A549 treated with CORT108297 at 1 μM for 4 hours (cell line): ENCODE measurements at places on chromosomes 5 and 9. TPM values are rescaled to one million over a fixed set of nuclear protein-coding genes. Genes with fewer than 3 reads are reported as not detected.

Gene USP20
- 3.6 to 6.3 TPM (median 6.1 TPM) in 5 replicates for total RNA-seq

Gene KIAA1958
- 1.6 to 3.1 TPM (median 2.5 TPM) in 5 replicates for total RNA-seq

Gene PCDHGB5
- total RNA-seq: 2.1 to 2.6 TPM (median 2.4 TPM) in 5 replicates

Gene PLPP7
- total RNA-seq: 0.07 to 0.08 TPM in 2 of 5 replicates, not detected in the others

Gene PCDH12
- 0.01 to 0.09 TPM (median 0.02 TPM) in 3 of 5 replicates, not detected in the others for total RNA-seq

Gene PDZD2
- 0.10 to 0.27 TPM (median 0.12 TPM) in 5 replicates for total RNA-seq

Gene CYLC2
- not detected in 5 replicates for total RNA-seq

Gene GPR151
- total RNA-seq: not detected in 5 replicates

Gene TPPP
- 4.7 to 6.4 TPM (median 5.6 TPM) in 5 replicates for total RNA-seq

Gene FGF18
- 0.46 to 0.62 TPM (median 0.55 TPM) in 5 replicates for total RNA-seq

Gene CYSRT1
- 2.7 to 5.0 TPM (median 4.3 TPM) in 5 replicates for total RNA-seq

Gene SLC31A1
- 19.1 to 21.7 TPM (median 20.5 TPM) in 5 replicates for total RNA-seq

Gene BARHL1
- 0.03 TPM in 1 of 5 replicates, not detected in the others for total RNA-seq

Gene PCDHGA11
- 0.02 to 0.03 TPM (median 0.02 TPM) in 4 of 5 replicates, not detected in the other for total RNA-seq

Gene HDAC3
- 46.2 to 54.2 TPM (median 48.7 TPM) in 5 replicates for total RNA-seq

Gene TMEM252
- total RNA-seq: not detected in 5 replicates

Gene RETREG1
- total RNA-seq: 1.9 to 3.8 TPM (median 2.8 TPM) in 5 replicates

Gene FBP1
- total RNA-seq: 0.24 TPM in 1 of 5 replicates, not detected in the others

Gene MATR3
- total RNA-seq: 160 to 187 TPM (median 181 TPM) in 5 replicates

Gene FGD3
- 0.16 to 0.29 TPM (median 0.26 TPM) in 5 replicates for total RNA-seq

Gene PROB1
- 0.17 to 0.38 TPM (median 0.28 TPM) in 5 replicates for total RNA-seq

Gene ARHGEF28
- total RNA-seq: 12.9 to 14.5 TPM (median 13.5 TPM) in 5 replicates

Gene ANKRD34B
- total RNA-seq: 0.04 to 0.18 TPM (median 0.07 TPM) in 5 replicates

Gene DMGDH
- 0.15 TPM in 1 of 5 replicates, not detected in the others for total RNA-seq

Gene NOXA1
- 0.78 to 2.3 TPM (median 2.0 TPM) in 5 replicates for total RNA-seq

Gene TRIM41
- total RNA-seq: 19.2 to 30.7 TPM (median 29.3 TPM) in 5 replicates

Gene GPRIN1
- total RNA-seq: 7.1 to 9.6 TPM (median 8.5 TPM) in 5 replicates

Gene LCN2
- 2.8 to 6.5 TPM (median 3.4 TPM) in 5 replicates for total RNA-seq

Gene GARIN3
- total RNA-seq: not detected in 5 replicates

Gene SLIT3
- total RNA-seq: 13.1 to 21.4 TPM (median 17.2 TPM) in 5 replicates

Gene CNTFR
- 0.07 to 0.13 TPM (median 0.11 TPM) in 5 replicates for total RNA-seq

Gene LRRTM2
- not detected in 5 replicates for total RNA-seq

Gene PLCXD3
- 0.17 to 0.37 TPM (median 0.27 TPM) in 5 replicates for total RNA-seq

Gene FOXI1
- not detected in 5 replicates for total RNA-seq

Gene PCDHGA9
- total RNA-seq: 0.02 to 0.09 TPM (median 0.05 TPM) in 4 of 5 replicates, not detected in the other

Gene FBP2
- not detected in 5 replicates for total RNA-seq

Gene DEPDC1B
- 15.0 to 18.8 TPM (median 16.4 TPM) in 5 replicates for total RNA-seq
